ENCODE measurements at places on chromosomes 12 and 14. TPM values are rescaled to one million over a fixed set of nuclear protein-coding genes. Genes with fewer than 3 reads are reported as not detected.

ABCD2 gene
- 13.9 TPM for total RNA-seq

LTBP2 gene
- total RNA-seq, result 13.9 TPM

JPH4 gene
- 0.33 TPM for total RNA-seq

GRCh38 chr14:23561259-23561658 is 5.2 kb downstream of the THTPA start:
- DNase-seq, result peak; percentile 34

DNA sequence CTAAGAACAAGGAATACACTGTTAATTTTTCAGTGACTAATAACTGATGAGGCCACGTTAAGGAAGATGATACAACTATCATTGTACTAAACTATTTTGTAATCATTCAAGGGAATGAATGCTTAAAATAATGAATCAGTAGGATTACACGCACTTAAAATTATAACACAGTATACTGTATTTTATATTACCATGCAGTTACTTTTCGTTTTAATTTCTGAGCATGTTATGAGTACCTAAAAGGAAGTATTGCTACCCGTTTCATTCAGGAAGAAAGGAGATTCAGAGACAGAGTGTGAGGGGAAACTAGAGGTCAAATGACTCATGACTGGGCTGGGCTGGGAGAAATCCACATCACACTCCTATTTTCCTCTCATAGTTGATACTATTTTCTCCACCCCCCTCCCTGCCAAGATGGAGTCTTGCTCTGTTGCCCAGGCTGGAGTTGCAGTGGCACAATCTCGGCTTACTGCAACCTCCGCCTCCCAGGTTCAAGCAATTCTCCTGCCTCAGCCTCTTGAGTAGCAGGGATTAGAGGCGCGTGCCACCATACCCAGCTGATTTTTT is 202.0 kb downstream of the PPM1H start:
- DNase-seq, result no peak

DNA sequence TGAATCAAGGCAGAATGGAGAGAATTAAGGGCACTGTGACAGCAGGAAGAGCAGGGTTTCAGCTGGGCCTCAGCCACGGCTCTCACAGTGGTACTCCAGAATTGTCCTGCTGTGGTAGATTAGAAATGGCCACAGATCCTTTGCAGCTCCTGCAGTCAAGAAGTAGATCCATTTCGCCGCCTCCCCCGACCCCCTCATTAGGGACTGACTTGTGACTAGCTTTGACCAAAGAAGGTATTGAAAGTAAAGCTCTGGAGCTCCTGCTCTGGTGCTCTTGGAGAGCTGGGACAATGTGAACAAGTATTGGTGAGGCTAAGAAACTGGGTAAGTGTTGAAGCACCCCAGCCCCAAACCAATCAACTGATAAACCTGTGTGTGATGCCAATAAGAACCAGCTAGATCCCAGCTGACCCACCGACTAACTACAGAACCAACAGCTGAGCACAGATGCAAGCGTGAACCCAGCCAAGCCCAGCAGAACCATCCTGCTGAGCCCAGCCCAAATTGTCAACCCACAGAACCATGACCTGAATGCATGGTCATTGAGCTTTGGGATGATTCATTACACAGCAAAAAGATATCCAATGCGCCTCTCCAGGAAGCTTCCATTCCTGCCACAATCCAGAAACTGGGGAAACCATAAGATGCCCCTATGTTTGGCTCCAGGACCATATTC is 50.7 kb downstream of the JAG2 start:
- no peak for DNase-seq

DNA sequence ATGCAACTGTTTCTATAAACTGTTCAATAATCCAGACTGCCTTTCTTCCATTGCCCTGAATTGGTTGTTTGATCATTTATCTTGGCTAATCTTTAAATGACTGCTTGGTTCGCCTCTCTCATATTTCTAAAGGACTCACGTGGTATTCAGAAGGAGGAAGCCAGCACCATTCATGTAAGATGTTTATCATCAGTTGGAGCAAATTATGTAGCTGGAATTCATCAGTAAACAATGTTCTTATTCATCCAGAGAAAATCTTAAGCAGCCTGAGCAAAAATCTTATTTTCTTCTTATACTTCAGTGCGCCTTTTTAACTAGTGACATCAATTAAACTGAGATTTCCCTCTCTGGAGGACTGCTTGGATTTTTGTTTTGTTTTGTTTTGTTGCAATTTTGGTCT is 538.7 kb upstream of the TMEM132C start:
- no peak for DNase-seq

GRCh38 chr12:69108037-69108436 is 131.3 kb upstream of the CPSF6 start:
- DNase-seq, result no peak
